NCI-H345 (cell line): ENCODE measurements at places on chromosomes 5 and 9.

DNA sequence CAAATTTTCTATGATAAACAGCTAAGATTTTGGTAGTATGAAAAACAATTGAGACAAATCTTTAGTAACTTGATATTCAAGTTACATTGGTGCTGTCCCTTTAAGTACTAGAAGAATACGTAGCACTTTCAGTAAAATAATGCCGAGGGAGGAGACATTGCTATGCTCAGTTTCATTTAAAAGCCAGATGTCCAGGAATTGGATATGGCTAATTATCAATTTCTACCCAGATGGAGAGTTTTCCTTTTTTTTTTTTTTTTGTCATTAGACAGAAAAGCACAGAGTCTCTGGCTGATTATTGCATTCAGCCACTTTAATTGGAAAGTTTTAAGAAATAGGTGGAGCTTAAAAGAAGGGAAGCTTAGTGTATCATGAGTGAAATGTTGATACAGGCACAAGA is 40.4 kb upstream of the APC start:
- no peak for DNase-seq

DNA sequence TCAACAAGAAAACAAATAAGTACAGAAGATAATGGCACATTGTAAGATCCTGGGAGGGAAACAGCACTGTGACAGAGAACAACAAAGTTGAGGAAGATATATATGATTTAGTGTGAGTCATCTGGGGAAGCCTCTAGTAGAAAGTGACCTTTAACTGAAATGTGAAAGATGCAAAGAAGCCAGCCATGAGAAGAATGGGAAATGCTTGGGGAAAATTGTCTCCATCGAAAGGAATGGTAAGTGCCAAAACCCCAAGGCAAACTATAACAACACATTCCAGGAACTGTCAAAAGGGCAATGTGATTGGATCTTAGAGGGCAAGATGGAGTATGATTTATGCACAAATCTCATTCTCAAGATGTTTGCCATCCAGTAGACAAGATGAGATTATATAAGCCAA is 537.8 kb upstream of the BRINP1 start:
- DNase-seq: no peak

GRCh38 chr5:89613222-89613956 is 730.4 kb upstream of the MEF2C start:
- DNase-seq: no peak

- DNase-seq: no peak
These were observed 796.5 kb downstream of the CDH12 start for GRCh38 chr5:22056601-22057000.

GRCh38 chr9:109224751-109225150 is 57.7 kb upstream of the FRRS1L start:
- DNase-seq: no peak

DNA sequence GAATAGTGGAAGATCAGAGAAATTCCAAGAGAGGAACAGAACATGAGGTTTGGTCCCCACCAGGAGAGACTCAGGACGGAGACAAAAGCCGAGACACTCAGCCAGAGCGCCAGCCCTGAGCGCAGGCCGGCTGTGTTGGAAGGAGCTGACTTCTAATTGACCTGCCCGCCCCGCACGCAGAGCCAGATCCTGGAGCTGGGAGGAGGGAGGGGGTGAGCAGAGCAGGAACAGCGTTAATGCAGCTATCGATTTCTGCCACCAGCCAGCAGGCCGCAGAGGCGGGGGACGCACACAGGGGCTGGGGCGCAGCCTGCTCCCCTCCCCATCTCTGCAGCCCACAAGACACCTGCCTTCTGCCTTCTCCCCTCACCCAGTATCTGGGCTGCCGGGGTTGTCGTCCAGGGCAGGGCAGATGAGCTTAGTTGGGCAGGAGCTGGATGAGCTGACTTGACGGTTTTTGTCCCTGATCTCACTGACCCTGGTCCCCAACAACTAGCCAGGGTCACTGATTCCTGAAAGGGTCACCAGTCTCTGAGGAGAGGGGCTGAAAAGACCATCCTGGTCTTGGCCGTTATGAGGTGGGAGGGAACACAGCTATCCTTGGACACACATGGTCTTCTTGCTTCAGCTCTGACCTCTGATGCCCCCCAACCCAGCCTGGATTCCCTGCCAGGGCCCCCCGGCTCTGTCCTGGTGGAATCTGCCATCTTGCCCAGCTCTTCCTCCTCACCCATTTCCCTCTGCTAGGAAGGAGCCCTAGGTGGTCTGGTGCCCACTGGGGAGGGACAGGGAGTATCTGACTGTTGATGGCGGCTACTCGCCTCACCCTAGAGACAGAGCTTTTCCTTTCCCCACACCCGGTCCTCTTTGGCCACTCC is 29.8 kb downstream of the CXXC5 start:
- no peak for DNase-seq

- no peak for DNase-seq
These were observed 113.1 kb downstream of the JMY start for GRCh38 chr5:79349047-79349446.

GRCh38 chr9:98532574-98532973 is 176.2 kb downstream of the GABBR2 start:
- no peak for DNase-seq
